ENCODE measurements at places on chromosomes 7 and 10.

DNA sequence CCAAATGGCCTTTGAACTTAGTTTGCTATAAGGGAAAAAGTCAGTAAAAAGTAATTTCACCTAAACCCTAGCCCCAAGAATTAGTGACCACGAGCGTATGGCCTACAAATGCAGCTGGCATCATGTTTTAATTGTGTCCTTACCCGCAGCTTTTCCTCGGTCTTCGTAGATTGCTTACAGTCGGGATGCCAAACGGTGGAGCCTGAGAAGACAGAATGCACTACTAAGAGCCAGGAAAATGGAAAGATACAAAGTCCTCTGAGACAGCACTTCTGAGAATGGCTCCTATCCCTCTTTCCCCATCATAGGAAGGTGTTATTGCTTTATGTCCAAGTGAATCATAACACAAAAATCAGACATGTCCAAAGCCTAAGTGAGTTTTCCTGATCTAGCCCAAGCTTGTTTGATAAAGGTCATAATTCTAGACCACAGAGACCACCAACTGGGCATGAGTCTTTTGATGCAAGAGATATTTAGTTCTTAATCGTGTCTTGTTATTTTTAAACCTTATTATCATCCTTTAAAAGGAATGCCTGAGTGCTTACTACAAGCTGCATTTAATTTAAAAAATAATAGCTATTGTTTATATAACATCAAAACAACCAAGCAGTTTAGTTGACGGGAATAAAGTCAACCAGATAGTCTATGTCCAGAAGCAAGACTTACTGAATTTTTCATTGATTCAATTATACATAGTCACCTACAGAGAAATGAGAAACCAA, 83.7 kb upstream of the AFAP1L2 start:
- DNase-seq = no peak

GRCh38 chr7:47902013-47902412, 46.3 kb downstream of the PKD1L1 start:
- DNase-seq = no peak

DNA sequence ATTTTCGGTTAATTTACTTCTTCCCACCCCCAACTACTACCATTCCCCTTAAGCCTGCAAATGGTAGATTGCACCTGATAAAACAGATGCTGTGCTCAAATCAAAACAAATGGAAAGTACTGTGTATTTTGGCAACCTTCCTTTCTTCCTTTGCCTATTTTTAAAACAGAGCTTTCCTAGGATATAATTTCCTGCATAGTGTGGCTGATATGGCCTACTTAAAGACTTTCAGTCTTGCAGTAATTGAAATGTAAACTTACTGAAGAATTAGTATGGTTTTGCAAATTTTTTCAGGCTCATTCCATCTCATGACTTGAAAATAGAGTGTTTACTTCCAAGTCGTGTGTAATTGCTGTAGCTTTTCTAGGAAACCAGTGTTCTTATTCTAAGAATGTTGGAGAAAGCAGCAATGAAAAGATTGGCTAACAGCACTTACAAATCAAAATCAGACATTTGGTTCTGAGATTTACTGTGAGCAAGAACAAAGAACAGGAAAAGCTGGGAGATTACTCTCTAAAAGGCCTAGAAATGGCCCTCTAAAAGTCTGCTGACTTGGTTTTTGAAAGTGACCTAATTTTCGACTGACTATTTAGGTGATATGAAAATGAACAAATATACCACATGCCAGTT, 52.0 kb downstream of the REEP3 start:
- no peak for DNase-seq

DNA sequence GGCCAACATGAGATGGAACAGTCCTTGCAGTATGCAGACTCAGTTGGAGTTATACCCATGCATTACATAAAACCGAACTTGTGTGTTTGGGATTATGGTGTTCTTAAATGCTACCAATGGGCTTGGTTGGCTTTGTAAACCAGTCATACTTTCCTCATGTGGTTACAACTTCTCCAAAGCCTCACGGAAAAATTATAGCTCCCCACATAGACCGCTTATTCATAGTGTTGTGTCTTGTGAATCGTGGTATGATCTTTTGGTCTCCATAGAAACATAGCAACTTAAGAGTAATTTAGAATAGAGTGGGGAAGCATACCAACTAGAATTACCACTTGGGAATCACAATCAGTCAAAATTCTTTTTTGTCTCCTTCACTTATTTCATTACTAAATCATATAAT, 112.3 kb upstream of the FZD1 start:
- no peak for DNase-seq

- no peak for DNase-seq
Measured at GRCh38 chr7:33536398-33537103, 368.8 kb upstream of the BMPER start.

DNA sequence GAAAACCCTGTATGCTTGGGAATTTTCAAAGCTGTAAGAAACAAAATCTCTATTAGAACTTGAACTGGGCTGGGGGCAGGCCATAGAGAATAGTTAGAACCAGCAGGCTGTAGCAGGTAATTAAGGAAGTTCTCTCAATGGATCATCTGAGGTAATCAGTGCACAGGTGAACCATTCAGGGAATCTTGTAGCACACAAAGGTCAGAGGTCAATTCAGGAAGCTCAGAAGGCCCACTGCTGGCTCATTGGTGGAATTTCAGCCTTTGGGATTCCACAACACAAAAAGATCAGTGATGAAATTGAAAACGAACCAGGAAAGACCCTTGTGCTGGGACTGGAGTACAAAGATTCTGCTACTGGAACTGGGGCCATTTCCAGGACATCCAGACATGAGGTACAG, 82.0 kb downstream of the TMEM168 start:
- no peak for DNase-seq

DNA sequence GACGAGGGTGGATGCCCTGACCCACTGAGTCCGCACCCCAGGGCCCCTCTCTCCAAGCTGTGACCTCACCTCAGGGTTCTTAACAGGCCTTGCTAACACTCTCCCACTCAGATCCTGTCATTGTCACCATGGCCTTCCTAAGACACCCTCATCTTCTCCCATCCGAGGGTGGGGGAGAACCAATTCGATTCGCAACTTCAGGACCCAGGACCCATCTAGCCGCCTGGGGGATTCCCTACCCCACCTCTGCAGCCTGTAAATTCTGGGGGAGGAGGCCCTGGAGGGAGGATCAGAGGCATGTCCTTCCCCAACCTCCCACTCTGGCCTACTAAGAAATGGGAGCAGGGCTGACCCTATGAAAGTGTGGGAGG, 17.4 kb downstream of the TRIM8 start:
- DNase-seq = no peak

GRCh38 chr10:117148284-117148683, 10.2 kb upstream of the VAX1 start:
- no peak for DNase-seq

- DNase-seq = no peak
Measured at GRCh38 chr10:22344781-22345300, 455 bp upstream of the SPAG6 start.

DNA sequence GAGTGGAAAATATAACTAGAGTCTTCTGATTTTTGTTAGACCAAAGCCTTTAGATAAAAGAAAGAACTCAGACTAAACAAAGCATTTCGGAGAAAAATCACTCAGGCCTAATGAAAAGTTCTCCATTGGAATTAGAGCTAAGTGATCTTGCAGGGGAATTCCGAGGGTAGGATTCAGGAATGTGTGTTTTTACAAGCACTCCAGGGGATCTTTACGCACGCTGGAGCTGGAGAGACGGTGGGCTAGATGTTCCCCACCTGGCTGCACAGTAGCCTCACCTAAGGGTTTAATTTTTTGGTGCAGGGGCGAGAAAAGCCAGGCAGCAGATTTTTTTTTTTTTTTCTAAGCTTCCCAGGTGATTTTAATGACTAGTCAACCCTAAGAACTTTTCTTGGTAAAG, 7.9 kb upstream of the PAPSS2 start:
- no peak for DNase-seq

All from Right ventricle myocardium inferior (tissue), 1 donor.